ENCODE measurements at places on chromosomes 2 and 18.

GRCh38 chr2:239471011-239471792 lies 70.4 kb upstream of the HDAC4 start:
- no peak for DNase-seq

- peak; percentile 48 for DNase-seq
Measured at GRCh38 chr2:108593547-108594098, 59.4 kb downstream of the LIMS1 start.

DNA sequence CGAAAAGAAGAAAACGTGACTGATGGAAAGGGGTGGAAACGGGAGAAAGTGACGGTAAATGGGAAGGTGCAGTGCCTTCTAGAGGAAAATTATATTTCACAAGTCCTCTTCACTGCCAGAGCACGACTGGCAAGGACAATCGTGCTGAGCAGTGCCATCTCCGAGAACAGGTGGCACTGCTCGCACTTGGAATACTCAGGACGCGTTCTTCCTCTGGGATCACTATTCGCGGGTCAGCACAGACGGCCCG lies 364 bp downstream of the STAT1 start:
- DNase-seq = no peak

GRCh38 chr2:152464851-152465470 lies 130.0 kb downstream of the FMNL2 start:
- no peak for DNase-seq

- DNase-seq = no peak
Measured at GRCh38 chr2:10183146-10183675, 60.7 kb downstream of the RRM2 start.

DNA sequence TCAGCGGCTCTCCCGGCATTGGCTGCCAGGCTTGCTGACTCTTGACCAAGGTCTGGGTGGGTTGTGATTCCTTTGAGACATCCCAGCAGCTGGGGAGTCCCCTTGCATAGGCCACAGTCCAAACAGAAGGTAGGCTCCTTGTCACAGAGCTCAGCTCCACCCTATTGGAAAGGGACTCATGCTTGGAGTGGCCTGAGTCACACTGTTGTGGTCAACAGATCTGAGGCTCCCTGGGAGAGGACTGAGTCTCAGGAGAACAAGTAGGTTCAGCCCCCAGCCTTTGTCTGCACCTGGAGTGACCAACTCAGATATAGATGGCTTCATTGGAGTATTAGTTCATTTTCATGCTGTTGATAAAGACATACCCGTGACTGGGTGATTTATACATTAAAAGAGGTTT lies 32.1 kb upstream of the SH3BP4 start:
- no peak for DNase-seq

Data from umbilical cord (tissue), 2 donors.